Neuronal stem cell (in vitro differentiated cells): ENCODE measurements at places on chromosomes 12 and 14.

DNA sequence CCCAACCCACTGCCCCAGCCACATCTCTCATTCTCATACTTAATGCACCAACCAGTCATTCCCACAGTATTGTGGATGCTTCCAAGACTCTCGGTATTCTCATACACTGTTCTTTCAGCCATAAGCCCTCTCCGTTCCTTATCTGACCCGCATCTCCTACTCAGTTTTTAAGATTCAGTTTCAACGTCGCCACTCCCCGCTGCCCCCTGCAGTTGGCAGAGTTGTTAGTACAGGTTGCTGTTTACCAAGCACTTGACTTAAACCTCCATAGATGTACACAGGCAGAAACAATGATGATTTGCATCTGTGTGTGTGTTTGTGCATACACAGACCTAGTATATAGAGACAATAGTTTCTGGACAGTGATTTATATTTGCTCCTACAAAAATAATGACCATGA is 40.2 kb downstream of the PAH start:
- no peak for DNase-seq

- DNase-seq: peak; percentile 91
Observed at GRCh38 chr12:49580572-49581535, 12.9 kb upstream of the MCRS1 start.

DNA sequence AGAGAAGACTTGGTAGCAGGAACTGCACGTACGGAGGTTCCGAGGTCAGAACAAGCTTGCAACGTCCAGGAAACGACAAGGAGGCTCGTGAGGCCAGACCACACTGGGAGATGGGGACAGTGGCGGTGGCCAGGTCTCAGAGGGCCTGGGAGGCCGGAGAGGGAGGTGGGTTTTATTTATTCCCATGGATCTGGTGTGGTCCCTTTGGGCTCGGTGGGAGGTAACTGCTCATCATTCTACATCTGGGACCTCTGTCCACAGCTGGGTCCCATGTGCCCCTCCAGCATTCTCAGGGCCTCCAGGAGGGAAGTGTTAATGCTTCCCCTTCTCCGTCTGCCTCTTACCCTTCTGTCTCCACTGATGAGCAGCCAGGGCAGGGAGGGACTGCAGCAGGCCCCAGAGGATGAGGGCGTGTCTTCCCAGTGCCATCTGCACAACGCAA is 35.7 kb upstream of the NCOR2 start:
- no peak for DNase-seq

DNA sequence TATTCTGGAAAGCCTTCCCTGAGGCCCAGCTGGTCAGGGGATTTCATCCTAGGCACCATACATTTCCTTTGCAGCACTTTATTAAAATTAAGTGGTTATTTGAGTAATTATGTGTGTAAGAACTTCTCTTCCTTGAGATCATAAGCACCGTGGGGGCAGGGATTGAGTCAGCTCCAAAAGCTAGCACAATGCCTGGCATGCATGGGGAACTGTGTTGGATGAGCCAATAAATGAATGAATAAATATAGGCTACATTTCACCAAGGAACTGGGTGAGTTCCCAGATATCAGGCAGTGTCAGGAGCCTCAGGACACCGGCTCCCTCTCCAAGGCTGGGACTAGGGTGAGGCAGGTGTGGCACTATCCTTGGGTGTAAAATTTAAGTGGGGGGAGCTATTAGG is 82.8 kb upstream of the FBXO21 start:
- no peak for DNase-seq

GRCh38 chr12:109695961-109696461 is 17.6 kb upstream of the FAM222A start:
- no peak for DNase-seq
